ENCODE measurements at places on chromosomes 2 and 18.
A peak's percentile ranks its signal among the peaks of the same experiment; 100 is the strongest.

GRCh38 chr2:199228887-199229819 is 228.6 kb downstream of the SATB2 start:
- DNase-seq, result peak; percentile 26

GRCh38 chr2:28367667-28368356 is 24.8 kb upstream of the FOSL2 start:
- no peak for DNase-seq

DNA sequence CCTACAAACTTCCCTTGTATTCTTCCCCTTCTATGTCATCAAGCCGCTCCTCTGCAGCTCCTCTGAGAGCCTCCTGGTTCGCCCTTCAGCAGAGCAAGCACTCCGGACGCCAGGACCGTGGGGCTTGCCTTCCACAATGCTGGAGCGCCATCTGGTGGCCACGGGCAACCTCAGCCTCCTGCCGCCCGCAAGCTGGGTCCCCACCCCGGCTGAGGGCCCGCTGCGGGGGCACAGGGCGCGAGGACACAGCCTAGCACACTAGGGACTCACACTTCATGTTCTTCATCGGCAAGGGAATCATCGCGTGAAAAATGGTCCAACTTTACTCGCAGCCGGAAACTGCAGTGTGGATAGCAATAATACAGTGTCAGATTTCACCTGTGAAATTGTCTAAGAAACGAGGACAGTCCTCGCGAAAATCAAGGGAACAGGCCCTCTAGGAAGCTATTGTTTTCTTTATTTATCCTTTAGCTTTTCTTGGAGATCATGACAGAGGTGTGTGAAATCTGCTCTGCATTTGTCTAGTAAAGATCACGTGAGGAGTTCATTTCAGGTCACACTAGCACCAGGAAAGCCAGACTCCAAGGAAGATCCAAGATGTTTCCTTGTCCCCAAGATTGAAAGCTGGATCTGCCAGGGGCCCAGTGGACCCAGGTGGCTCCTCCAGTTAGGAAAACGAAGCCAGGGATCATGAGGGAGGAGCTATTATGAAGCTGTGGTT is 5.8 kb downstream of the PRLH start:
- peak; percentile 94 for DNase-seq

- no peak for DNase-seq
These were observed 225.1 kb downstream of the TFCP2L1 start for GRCh38 chr2:121059651-121060649.

- DNase-seq, result no peak
These were observed 269.3 kb upstream of the SIX2 start for GRCh38 chr2:45278365-45279078.

DNA sequence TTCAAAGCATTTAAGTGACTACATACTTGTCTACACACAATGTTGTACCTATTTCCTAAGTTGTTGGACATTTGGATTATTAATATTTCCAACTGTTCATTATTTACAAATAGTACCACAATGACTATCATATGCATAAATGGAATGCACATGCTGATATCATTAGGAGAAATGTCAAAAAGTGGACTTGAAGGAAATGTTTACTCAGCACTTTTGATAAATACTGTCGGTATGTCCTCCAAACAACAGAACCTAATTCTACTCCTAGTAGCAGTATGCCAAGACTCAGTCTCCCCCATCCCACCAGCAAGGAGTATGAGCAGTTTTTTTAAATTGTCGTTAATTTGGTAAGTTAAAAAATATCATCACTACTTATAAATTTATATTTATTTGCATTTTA is 116.8 kb downstream of the L3MBTL4 start:
- DNase-seq, result no peak

- no peak for DNase-seq
These were observed 69.9 kb upstream of the SMAD7 start for GRCh38 chr18:49020621-49021021.

GRCh38 chr2:128313091-128313836 is 5.4 kb downstream of the HS6ST1 start:
- peak; percentile 39 for DNase-seq

- DNase-seq, result no peak
These were observed 750.6 kb downstream of the TMEM182 start for GRCh38 chr2:103512442-103512841.

- DNase-seq, result no peak
These were observed 30.1 kb upstream of the COL6A3 start for GRCh38 chr2:237444071-237444470.

GRCh38 chr2:178811901-178812300 is 4.7 kb upstream of the TTN start:
- DNase-seq, result no peak

DNA sequence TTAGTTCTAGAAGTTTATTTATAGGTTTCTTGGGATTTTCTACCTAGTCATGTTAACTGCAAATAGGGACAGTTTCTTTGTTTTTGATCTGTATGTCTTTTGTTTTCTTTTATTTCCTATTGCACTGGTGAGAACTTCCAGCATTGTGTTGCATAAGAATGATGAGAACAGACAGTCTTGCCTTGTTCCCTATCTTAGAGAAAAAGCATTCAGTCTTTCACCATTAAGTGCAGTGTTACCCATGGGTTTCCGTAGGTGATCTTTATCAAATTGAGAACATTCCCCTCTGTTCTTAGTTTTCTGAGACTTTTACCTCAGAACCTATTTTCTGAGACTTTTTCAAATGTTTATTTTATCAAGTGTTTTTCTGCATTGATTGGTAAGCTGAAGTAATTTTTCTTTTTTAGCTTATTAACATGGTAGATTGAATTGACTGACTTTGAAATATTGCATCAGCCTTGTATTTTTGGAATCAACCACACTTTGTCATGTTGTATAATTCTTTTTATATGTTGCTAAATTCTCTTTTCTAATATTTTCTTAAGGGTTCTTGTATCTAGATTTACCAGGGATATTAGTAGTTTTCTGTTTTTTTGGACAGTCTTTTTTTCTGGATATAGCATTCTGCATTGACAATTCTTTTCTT is 17.2 kb downstream of the MFSD6 start:
- no peak for DNase-seq

- DNase-seq, result no peak
These were observed 204 bp downstream of the FAM110C start for GRCh38 chr2:46131-46470.

GRCh38 chr2:198873503-198874471 is 584.0 kb downstream of the SATB2 start:
- no peak for DNase-seq

DNA sequence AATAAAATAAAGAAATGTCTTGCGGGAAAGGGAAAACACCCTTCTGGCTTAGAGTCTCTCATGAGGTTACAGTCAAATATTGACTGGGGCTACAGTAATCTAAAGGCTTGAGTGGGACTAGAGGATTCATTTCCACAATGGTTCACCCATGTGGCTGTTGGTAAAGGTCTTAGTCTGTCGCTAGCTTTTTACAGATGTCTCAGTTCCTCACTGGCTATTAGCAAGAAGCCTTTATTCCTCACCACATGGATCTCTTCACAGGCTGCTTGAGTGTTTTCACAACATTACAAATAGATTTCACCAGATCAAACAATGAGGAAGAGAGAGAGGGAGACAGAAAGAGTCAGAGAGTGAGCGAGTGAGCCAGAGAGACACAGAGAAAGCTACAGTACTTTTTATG is 8.3 kb upstream of the ZC3H15 start:
- DNase-seq, result no peak

DNA sequence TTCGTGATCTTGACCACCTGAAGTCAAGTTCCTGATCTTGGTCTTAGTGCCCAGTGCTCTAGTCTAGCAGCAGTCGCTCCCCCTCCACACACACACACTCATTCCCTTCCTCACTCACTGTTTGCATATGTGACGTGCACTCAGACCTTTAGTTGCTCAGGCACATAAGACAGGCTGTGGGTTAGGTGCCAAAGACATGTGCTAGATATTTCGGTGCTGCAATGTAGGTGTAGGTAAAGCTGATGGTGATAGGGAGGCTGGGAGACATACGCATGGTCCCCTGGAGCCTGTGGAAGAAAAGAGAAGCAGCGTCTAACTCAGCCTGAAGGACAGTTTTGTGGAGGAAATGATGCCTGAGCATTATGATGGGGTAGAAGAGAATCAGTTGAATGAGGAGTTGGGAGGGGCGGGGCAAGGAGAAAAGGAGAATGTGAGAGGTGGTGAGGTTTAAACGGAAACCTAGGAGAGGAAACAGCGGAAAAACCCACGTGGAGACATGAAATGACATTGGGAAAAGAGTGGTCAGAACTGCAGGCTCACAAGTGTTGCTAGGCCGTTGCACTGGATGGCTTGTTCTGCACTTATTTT is 3.8 kb downstream of the TTC39C start:
- DNase-seq, result no peak

- DNase-seq, result no peak
These were observed 63.8 kb upstream of the GALNT3 start for GRCh38 chr2:165857876-165858275.

DNA sequence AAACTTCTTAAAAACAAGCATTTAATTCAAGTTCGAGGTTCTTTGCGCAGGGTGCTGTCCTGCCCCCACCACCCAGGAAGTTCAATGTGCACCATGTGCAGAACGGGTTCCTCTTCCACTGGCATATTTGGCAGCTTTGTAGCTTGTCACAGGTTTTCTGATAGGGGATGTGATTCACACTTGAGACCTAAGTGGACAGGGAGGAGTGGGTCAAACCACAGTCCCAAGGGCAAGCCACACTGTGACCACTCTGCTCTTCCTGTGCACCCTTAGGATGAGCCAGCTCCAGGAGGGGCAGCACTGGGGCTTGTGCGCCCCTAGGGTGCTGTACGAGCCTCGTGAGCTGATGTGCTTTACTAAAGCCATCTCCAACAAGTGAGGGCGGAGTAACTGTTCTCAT is 82.5 kb downstream of the TGFA start:
- no peak for DNase-seq

GRCh38 chr2:151395509-151396374 is 14.0 kb upstream of the RIF1 start:
- no peak for DNase-seq

GRCh38 chr2:27720004-27720551 is 51.4 kb upstream of the MRPL33 start:
- peak; percentile 58 for DNase-seq

- no peak for DNase-seq
These were observed 84.0 kb downstream of the RTN4 start for GRCh38 chr2:54966165-54966832.

GRCh38 chr2:206920951-206921350 is 18.4 kb upstream of the CPO start:
- no peak for DNase-seq

- no peak for DNase-seq
These were observed 132.5 kb downstream of the NCOA1 start for GRCh38 chr2:24623535-24623934.

GRCh38 chr18:11108947-11109346 is 40.4 kb downstream of the PIEZO2 start:
- DNase-seq, result no peak

DNA sequence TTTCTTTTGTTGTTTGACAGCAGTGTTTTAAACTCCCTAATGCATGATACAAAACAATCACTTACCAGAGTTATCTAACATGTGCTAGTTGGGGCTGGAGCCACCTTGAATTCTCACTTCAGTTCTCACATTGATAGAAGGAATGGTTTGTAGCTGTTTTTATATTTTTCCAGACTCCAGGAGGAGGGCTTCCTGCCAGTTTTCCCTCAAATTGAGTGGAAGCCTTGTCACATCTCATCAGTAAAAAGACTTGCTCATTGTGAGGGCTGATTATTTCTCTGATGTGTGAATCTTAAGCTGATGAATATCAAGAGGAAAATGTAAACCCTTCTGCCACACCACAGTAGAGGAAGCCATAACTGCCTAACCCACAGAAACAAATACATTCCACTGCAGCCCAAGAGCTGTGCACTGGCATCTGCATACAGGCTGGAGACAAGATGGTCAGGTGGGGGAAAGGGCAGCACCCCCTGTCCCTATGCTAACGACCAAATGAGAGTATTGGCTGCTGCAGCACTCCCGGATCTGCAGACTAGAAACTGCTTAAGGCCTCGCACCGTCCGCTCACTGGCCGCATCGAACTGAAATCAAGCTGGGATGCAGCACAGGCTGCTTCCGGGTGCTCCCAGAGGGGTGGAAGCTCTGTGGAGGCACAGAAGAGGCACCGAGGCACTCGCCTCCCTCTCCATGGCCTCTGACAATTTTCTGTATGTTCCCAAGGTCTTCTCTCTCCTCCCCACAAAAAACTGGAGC is 73.7 kb upstream of the TPO start:
- no peak for DNase-seq

GRCh38 chr2:1758171-1758570 is 13.9 kb upstream of the PXDN start:
- no peak for DNase-seq

DNA sequence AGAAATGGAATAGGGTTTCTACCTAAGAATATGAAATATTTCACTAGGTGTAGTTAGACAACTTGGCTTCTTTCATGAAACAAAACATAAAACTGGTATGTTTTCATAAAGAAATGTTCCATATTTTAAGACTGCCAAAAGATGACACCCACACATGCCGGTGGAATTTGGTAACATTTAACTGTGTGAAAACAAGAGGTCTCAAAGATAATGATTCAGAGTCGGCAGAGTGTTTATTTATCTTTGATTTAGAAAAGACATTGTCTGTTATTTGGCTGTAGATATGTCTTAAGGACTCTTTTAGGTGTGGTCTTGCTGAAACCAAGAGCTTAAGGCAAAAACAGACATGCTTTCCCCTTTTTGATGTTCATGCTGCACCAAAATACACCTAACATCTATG is 63.5 kb upstream of the FN1 start:
- no peak for DNase-seq

- DNase-seq, result no peak
These were observed 47.3 kb upstream of the NDUFV2 start for GRCh38 chr18:9055185-9055584.
